ENCODE measurements at places on chromosomes 6 and 20.

DNA sequence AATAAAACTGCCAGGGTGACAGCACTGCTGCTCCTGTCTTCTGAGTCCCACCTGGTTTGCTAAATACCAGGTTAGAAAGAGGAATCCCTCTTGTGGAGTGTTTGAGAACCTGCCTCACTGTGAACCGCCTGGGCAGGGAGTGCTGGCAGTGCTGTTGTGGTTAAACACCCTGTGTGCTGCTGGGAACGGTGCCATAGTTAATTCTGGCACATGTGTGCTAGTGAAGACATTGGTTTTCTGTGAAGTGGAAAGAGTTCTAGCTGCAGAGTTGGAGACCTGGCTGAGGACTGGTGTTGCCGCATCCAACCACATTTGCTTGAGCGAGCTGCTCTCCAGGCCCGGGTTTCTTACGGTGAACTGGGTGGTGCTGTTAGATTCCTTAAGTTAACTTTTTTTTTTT is 72.7 kb downstream of the IGF2R start:
- DNase-seq: no peak

DNA sequence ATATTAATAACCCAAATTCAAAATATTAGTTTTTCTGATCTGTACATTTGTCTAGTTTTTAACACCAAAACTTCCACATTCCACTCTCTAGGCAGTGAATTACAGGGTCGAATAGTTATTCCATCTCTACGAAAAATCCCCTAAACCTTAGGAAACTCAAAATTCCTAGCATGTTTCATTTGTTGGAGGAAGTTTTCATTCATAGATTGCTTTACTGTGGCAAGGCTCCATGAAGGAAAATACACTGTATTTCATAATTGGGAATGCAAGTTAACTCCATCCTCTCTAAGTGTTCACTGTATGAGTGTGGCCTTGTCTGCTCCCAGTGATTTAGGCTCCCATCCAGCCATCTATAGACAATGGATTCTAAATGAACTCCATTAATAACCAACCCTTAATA is 296.1 kb downstream of the TENT5A start:
- DNase-seq: no peak

- DNase-seq: no peak
These were observed 535 bp upstream of the ABCF1 start for GRCh38 chr6:30570740-30571074.

GRCh38 chr6:10420546-10421157 is 5.8 kb upstream of the TFAP2A start:
- no peak for DNase-seq

- no peak for DNase-seq
These were observed 13.7 kb downstream of the RIPK1 start for GRCh38 chr6:3081960-3082359.

GRCh38 chr6:94190030-94190429 is 770.7 kb upstream of the EPHA7 start:
- DNase-seq: no peak

DNA sequence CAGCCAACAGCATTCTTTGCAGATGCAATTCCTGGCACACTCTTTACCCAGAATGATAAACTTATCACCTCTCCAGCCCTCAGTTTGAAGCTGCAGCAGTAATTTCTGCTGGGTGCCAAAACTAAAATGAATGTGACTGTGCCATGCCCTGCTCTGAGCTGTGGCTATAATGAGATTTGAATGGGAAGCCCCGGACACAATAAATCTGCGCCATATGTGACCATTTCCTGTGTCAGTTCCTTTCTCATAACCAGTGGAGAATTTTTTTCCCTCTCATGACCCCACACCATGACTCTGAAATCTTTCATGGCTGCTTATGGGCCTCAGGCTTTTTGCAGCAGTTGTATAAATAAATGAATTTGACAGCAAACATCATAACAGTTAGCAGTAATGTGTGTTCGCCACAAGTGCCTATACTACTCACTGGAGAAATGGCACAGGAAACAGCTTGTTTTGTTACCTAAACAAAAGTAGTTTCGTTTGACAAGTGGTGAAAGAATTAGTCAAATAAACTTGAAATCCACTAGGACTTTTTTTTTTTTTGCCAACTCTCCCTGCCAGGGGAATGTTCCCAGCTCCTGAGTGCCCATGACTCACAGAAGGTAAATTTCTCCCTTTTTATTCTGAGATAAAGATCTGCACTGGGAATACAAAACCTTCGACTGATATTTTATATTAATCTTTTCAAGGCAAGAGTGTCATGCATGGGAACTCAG is 408.4 kb downstream of the PKHD1 start:
- no peak for DNase-seq

DNA sequence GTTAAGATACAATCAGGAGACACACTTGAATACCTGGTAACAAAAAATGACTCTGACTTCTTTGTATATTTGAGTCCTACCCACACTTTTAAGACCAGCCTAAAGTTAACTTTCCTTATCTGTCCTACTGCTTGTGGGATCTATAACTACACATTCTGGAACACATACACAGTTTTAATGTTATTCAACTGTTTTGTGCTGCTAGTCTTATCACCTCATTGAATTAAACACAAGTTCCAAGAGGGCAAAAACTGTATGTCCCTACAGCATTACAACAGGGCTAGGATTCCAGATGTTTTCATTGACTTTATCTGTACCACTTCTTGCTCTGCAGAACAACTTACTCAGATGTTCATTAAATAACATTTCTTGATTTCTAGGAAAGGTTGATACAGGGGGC is 2.8 kb downstream of the HMGN3 start:
- no peak for DNase-seq

GRCh38 chr20:19758133-19758500 is at the start of gene RIN2:
RIN2 (plus strand) TSS chr20:19758258; CDS start chr20:19889602, 131,344 bp downstream.
- no peak for DNase-seq

DNA sequence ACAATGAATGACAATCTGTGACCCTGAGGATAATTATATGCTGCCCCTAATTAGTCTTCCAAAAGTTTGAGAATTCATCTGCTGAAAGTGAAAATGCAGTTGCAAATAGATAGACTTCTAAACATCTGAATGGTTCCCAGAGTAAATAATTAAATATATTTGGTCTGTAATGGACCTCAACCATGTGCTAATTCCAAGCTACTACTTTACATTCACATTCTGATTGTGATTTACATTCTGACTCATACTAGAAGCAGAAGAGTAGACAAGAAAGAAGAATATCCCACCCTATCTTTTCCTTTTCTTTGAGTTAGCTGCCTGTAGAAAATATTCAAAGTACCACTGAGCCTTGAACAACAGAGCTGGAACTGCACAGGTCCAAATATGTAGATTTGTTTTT is 80.8 kb downstream of the PTPRK start:
- no peak for DNase-seq

GRCh38 chr20:3731944-3732326 is 550 bp upstream of the HSPA12B start:
- DNase-seq: no peak

GRCh38 chr6:122871079-122871478 is 82.0 kb downstream of the SMPDL3A start:
- no peak for DNase-seq

GRCh38 chr20:47013606-47014005 is 119.0 kb downstream of the EYA2 start:
- DNase-seq: no peak

DNA sequence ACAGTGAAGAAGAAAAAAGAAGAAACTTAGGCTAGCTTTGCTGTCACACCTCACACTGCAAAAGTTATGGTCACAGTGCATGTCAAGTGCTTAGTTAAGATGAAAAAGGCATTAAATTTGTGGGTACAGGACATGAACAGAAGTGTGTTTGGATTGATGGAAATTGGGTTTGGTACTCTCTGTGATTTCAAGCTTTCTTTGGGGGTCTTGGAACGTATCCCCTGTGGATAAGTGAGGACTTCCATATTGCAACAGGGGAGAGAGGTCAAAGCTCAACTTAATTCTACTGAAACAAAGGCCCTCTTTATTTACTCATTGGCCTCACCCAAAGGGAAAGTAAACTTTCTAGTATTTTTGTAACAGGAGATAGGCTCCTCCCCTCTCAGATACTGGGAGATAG is 138.3 kb upstream of the FUT9 start:
- DNase-seq: no peak

DNA sequence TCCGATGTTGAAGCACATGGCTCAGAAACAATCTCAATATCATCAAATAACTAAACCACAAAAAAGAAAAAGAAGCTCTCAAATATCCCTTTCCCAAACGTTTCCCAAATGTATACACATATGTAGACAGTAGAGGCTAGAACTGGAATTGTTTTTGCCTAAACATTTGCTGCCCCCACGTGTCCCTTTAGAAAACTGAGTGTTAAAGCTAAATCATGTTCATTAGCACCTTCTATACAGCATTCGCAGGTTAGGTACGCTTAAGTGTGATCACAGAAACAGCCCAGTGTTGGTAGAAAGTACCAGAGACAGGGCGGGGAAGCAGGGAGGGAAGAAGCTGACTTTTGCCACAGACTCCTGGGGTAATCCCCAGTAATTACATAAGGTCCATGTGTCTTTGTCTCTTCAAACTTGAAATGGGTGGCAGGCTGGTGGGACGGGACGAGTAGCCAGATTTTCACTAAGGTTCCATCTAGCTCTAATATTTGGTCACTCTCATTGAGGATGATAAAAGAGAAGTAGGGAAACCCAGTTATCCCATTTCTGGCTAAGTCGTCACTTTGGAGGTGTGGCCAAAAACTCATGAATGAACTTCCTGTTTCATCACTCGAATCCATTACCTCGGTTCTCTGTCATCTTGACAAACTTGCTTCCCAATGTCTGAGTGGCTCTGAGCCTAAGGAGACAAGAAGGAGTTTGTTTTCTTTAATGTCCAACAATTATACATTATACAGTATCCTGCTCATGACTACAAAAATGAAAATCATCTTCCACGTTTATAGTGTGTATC is 15.0 kb upstream of the TFAP2A start:
- no peak for DNase-seq

GRCh38 chr6:15763364-15763763 is 100.5 kb upstream of the DTNBP1 start:
- no peak for DNase-seq

- DNase-seq: no peak
These were observed 427.3 kb upstream of the FLRT3 start for GRCh38 chr20:14764511-14765369.

GRCh38 chr20:33191484-33191883 is 23.5 kb downstream of the BPIFA2 start:
- no peak for DNase-seq

DNA sequence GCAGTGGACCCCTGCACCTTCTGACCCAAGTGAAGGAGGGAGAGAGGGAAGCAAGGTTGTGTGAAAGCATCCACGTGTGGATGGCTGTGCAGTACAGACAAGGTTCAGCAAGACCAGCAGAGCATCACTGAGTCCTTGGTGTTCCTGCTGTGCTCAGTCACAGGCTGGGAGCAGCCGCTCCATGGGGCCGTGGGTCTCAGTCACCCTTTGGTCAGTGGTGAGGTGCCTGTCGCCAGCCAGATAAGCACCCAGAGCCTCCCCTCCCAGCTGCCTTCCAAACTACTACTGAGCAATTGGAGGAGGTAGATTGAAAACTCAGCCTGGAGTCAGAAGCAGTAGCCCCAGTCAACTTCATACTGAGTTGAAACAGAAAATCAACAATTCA is 218.9 kb downstream of the SLC24A3 start:
- no peak for DNase-seq

- DNase-seq: peak; percentile 28
These were observed 63.7 kb upstream of the CTNNBL1 start for GRCh38 chr20:37630166-37630565.

GRCh38 chr20:42742926-42743325 is 446.8 kb downstream of the PTPRT start:
- DNase-seq: no peak

DNA sequence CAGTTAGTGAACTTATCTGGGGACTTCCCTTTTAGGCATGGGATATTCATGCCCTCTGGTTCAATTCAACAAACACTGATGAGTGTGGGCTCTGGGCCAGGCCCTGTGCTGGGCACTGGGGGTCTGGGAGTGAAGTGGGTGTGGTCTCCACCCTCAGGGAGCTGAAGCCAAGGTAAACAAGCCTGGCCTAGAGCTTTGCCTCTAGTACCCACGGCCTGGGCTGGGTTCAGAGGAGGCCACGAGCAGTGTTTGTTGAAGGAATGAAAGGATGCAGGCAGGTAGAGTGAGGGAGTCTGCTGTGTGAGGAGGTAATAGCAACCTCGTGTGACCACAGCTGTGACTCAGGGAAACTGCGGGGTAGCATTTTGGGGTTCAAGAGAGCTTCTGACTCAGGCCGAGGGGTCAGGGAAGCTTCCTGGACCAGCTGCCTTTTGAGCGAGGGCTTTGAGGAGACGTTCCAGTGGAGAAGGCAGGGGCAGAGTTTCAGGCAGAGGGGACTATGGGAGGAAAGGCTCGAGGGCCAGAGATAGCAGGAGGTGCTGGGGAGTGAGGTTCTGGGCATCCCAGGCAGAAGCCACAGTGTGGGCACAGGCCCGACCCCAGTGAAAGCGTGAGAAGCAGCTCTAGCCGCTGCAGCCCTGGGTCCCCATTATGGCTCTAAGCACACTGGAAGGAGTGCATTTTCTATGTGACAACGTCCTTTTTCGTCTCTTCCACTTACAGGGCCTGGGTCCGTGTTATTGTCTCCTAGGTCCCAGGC is 5.6 kb downstream of the MYLK2 start:
- DNase-seq: no peak
